ELF-1 (cell line): ENCODE measurements at places on chromosomes 12 and 14.

- DNase-seq = no peak
These were observed 233.5 kb upstream of the TMEM132C start for GRCh38 chr12:128033473-128033872.

- peak; percentile 70 for DNase-seq
These were observed 3.4 kb downstream of the APOLD1 start for GRCh38 chr12:12788675-12789368.

GRCh38 chr12:15733136-15733535, 56.1 kb downstream of the EPS8 start:
- DNase-seq = no peak

GRCh38 chr14:50677527-50678063, 9.5 kb upstream of the SAV1 start:
- no peak for DNase-seq

DNA sequence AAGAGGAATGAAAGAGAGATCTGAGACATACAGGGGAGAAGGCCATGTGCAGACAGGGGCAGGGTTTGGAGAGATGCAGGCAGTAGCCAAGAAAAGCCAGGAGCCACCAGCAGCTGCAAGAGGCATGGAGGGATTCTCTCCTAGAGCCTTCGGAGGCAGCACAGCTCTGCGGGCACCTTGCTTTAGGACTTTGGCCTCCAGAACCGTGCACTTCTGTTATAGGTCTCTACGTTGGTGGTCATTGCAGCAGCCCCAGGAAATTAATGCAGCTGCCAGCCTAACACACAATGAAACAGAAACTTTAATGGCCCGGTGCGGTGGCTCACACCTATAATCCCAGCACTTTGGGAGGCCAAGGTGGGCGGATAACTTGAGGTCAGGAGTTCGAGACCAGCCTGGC, 14.7 kb upstream of the VRK1 start:
- DNase-seq = no peak

- DNase-seq = no peak
These were observed 83.5 kb downstream of the SLC25A47 start for GRCh38 chr14:100406505-100407131.

GRCh38 chr12:32708926-32709325, 29.8 kb downstream of the DNM1L start:
- DNase-seq = no peak

- no peak for DNase-seq
These were observed 1144.1 kb downstream of the LRFN5 start for GRCh38 chr14:42750771-42751170.

- no peak for DNase-seq
These were observed 7.8 kb downstream of the NIN start for GRCh38 chr14:50823051-50823761.

GRCh38 chr12:69509904-69510827, 40.0 kb downstream of the FRS2 start:
- no peak for DNase-seq

- no peak for DNase-seq
These were observed 74.9 kb downstream of the DPF3 start for GRCh38 chr14:72818998-72819397.

- no peak for DNase-seq
These were observed 12.7 kb downstream of the TGFB3 start for GRCh38 chr14:75969126-75969525.

- DNase-seq = peak; percentile 62
These were observed at the start of gene MYBPC1 for GRCh38 chr12:101594700-101595099. TSS of gene MYBPC1 (plus strand) at chr12:101594971. CDS start at chr12:101595071, 100 bp downstream.

GRCh38 chr14:98408713-98409112, 863.3 kb downstream of the BCL11B start:
- no peak for DNase-seq

DNA sequence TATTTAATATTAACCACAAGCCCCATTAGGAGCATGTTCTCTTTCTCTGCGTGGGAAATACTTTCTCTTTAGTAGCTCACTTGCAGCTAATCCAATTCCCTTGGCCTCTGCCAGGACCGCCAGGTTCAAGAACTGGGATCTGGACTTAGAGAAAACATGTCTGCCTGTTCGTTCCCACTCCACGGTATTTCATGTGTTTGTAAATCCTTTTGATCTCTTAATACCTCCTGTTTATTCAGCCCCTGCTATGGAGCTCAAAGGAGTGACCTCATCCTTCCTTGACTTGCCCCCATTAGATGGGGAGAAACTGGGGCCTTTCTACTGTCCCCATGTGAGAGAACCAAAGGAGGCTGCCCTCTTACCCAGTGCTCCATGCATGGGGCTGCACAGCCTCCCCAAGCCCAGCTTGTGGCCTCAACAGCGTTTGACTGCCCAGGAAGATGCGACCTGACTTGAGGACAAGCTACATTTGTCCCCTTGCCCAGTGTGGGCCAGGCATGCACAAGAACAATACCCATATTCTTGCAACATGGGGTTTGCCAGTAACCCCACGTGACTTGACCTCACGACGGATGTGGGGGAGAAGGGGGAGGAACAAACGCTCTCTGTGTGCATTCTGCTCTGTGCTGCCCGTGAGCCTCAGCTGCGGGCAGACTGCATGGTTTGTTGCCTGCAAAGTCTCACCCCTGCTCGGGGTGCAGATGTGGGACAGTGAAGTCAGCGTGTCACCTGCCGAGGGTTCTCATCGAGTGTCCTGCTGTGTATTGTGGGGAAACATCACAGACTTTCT, 30.3 kb downstream of the CD9 start:
- DNase-seq = no peak

- no peak for DNase-seq
These were observed 85.7 kb downstream of the SLC6A15 start for GRCh38 chr12:84826925-84827324.

- DNase-seq = peak; percentile 77
These were observed 5.2 kb upstream of the RIMKLB start for GRCh38 chr12:8692573-8692972.

- DNase-seq = no peak
These were observed 77.3 kb downstream of the TMX1 start for GRCh38 chr14:51317373-51317772.

GRCh38 chr14:74638066-74638465, 26.0 kb upstream of the LTBP2 start:
- DNase-seq = no peak

GRCh38 chr12:107515446-107515958, 170.1 kb upstream of the PWP1 start:
- no peak for DNase-seq

- no peak for DNase-seq
These were observed 41.3 kb downstream of the SLC25A47 start for GRCh38 chr14:100364403-100364802.

- DNase-seq = no peak
These were observed 47.4 kb downstream of the TPCN1 start for GRCh38 chr12:113268621-113269020.

DNA sequence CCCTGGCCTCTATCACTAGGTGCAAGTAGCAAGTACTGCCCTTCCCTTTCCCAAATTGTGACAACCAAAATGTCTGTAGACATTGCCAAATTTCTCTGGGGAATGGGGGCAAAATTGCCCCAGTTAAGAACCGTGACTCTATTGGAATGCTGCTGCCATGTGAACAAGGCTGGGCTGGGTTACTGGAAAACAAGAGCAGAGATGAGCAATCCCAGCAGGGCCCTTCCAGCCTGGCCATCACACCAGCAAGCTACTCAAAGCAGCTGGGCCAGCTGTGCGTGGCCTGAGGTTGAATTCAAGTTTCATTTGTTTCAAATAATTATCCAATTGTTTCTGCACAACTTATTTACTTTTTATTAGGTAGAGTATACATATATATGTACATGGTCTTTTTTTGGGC, 103.4 kb upstream of the PKP2 start:
- peak; percentile 53 for DNase-seq

- no peak for DNase-seq
These were observed 116.0 kb downstream of the PRKCH start for GRCh38 chr14:61437381-61437780.

DNA sequence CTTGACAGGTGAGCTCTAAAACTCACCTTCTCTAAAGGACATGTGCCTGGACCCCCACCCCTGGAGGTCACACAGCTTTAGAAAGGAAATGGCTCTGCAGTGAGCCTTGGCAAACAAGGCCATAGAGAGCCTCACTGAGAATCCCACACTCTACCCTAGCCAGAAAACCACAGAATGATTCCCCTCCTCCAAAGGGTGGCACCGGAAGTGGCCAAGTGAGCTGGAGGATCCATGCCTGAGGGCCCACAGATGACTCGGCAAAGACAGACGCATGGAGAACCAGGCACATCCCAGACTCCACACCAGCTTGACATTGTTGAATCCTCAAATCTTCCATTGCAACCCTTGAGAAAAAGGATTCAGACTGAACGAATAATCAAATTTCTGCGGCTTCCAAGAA, 54.2 kb upstream of the PTHLH start:
- DNase-seq = peak; percentile 13

- no peak for DNase-seq
These were observed 259.3 kb upstream of the BTG1 start for GRCh38 chr12:92404921-92405320.

DNA sequence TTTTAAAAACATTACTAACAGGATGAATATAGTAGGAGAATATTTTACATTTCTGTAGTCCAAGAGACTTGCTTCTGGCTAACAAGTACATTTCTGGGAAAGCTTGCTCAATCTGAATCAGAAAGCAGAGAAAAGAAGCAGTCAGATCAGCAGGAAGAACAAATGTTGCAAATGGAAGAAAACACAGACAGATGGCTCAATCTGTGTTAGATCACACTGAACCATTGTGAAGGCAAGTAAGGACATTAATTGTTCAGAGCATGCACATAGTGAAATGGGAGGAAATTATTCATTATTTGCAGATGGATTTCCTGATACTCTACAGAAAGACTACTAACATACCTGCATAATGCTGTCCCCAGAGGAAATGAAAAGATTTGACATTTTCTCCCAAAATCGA, 65.2 kb upstream of the CNOT2 start:
- no peak for DNase-seq

- DNase-seq = no peak
These were observed 13.1 kb downstream of the APPL2 start for GRCh38 chr12:105222726-105223351.

- DNase-seq = no peak
These were observed 23.8 kb downstream of the MMP17 start for GRCh38 chr12:131851741-131852550.

GRCh38 chr12:96652870-96653269, 163.5 kb downstream of the CFAP54 start:
- no peak for DNase-seq

- DNase-seq = no peak
These were observed 30.5 kb downstream of the ANAPC7 start for GRCh38 chr12:110373025-110373424.

DNA sequence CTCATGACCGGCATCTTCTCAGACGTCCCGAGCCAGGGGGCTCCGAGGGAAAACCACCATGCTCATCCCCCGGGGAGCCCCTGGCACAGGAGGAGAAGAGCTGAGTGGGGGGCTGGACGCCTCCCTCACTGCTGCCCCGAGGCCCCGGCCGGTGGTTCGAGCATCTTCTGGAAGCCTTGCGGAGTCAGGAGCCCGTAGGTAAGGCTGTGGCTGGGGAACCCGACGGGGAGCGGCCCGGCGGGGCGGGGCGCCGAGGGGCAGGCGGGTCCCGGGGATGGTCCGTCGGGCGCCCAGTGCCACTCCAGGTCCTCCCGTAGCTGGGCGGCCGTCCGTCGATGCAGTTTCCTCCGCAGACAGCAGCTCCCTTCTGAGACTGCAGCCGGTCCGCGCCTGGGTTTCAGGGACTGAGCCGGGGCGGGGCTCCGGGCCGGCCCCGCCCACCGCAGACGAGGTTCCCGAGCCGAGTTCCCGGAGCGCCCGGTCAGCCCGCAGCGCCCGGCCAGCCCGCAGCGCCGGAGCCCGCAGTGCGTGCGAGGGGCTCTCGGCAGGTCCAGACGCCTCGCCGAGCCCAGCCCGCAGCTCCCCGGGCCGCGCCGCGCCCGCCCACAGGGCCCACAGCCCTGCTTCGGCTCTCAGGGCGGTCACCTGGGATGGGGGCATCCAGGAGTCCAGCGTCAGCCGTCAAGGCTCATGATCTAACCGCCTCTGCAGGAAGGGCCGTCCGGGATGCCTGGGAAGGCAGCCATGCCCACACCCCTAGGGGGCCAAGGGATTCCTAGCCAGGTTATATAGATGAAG, at the start of gene PGF:
PGF (minus strand) TSS at position 369 of the 798 bp plus-strand sequence; CDS start at position 14, 355 bp downstream.
- DNase-seq = peak; percentile 82

GRCh38 chr12:78118486-78118885, 287.8 kb downstream of the NAV3 start:
- no peak for DNase-seq

- DNase-seq = no peak
These were observed 86.8 kb upstream of the HIF1A start for GRCh38 chr14:61608245-61609165.

GRCh38 chr12:89250636-89251035, 101.7 kb downstream of the DUSP6 start:
- no peak for DNase-seq

DNA sequence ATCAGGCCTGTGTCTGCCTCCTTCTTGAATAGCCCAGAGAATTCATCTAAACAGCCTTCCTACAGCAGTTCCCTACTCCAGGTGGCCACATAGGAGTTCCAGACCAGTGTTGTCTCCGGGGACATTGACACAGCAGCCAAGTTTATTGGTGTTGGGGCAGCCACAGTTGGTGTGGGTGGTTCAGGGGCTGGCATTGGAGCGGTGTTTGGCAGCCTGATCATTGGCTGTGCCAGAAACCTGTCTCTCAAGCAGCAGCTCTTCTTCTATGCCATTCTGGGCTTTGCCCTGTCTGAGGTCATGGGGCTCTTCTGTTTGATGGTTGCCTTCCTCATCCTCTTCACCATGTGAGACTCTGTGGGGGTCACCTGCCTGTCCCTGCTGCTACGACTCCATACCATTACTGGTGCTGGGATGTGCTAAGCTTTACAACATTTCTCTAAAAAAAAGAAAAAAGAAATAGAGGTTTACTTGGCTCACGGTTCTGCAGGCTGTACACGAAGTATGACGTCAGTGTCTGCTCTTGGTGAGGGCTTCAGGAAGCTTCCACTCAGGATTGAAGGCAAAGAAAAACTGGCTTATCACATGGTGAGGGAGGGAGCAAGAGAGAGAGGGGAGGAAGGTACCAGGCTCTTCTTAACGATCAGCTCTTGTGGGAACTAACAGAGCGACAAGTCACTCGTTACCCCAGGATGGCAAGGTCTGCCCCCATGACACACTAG, 57.5 kb downstream of the CHST11 start:
- DNase-seq = no peak

GRCh38 chr14:73739174-73739898, 25.2 kb upstream of the PNMA1 start:
- no peak for DNase-seq

- no peak for DNase-seq
These were observed 6.2 kb downstream of the TC2N start for GRCh38 chr14:91861091-91861490.

GRCh38 chr14:99790978-99791376, 2.2 kb upstream of the EML1 start:
- no peak for DNase-seq
